ENCODE measurements at places on chromosomes 6 and 20.

DNA sequence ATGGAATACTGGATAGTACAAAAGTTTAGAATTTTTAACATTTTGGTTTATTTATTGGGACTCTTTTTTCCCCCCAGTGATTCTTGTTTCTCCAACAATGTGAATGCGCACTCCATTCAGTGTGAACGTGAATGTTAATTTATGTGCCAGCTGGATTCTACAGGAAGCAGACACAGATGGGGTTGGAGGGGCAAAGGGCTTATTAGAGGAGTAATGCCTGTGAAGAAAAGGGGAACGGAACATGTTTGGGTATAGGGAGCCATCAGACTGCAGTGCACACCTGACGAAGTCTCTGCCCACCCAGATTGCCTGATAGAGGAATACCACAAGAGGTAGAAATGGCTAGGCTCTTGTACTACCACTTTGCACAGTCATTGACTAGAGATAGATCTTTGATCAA lies 48.2 kb downstream of the PTPRA start:
- DNase-seq = no peak

DNA sequence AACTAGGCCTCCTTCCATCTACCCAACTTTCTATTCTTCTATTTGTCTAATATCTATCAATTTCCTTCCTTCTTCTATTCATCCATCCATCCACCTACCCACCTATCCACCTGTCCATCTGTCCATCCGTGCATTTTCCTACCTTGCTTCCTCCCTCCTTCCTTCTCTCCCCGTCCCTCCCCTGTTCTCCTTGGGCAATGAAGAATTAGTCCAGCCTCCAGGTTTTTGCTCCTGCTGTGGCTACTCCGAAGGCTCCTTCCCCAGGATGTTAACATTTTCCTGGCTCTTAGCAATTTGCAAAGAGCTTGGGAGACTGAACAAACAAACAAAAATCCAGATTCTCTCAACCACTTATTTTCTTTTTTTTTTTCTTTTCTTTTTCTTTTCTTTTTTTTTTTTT lies 81.6 kb downstream of the KCNB1 start:
- DNase-seq = no peak

GRCh38 chr6:1958257-1958656 lies 287.1 kb downstream of the GMDS start:
- no peak for DNase-seq

DNA sequence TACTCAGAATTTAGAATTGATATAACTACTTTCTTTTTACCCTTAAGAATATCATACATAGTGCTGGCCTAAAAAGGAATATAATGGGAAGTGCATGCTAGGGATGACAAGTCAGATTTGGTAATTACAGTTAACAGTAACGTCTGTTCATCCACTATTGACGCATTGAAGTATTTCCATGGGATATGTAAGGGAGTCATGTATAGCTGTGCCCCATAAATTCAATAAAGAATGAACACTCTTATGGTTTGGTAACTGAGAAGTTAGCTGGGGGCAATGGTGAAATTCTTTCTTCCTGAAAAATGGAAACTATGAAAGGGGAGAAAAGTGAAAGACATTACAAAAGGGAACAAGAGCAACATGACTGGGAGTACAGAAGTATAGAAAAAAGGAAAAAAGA lies 2.6 kb upstream of the COL19A1 start:
- DNase-seq = no peak

- no peak for DNase-seq
Measured at GRCh38 chr6:32941214-32941768, 463 bp upstream of the HLA-DMB start.

GRCh38 chr6:157079771-157080170 lies 243.5 kb downstream of the TMEM242 start:
- DNase-seq = no peak

- DNase-seq = no peak
Measured at GRCh38 chr6:118285791-118286190, 262.3 kb upstream of the PLN start.

- DNase-seq = no peak
Measured at GRCh38 chr6:168372889-168373288, 53.3 kb upstream of the DACT2 start.

DNA sequence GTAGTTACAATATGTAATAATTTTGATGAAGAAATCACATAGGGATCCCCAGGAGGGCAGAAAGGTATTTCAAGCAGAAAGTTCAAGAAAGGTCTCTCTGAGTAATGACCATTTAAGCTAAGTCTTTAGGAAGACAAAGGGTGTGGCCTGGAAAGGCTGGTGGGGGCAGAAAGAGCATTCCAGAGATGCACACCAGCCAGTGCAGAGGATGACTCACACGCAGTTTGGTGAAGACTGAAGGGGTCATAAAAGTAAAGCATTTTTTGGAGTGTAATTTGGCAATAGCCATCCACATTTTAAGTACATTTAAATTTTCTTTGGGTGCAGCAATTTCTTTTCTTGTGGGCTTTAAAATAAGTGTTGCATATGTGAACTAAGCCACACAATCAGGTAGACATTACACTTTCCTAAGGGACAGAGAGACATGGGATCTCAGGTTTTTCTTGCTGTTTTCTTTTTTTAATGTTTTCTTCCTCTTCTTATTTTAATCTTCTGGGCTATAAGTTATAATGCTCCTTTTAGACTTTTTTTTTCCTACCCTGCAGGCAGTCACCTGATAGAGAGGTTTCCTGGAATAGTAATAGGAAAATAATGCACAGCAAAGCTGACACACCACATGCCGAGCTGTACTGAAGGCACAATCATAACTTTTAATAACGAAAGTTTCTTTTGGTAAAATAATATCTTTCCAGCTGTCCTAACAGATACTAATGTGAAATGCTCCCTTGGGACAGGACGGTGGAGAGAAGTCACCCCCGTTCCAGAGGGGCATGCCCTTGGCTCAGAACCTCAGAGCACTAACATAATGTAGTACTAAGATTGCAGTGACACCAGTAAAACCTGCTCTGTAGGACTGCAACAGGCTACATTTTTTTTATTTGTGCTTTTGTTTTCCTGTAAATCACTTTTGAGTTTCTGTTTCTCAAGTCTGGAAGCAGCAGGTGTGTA lies 49.6 kb upstream of the PTPRK start:
- no peak for DNase-seq

DNA sequence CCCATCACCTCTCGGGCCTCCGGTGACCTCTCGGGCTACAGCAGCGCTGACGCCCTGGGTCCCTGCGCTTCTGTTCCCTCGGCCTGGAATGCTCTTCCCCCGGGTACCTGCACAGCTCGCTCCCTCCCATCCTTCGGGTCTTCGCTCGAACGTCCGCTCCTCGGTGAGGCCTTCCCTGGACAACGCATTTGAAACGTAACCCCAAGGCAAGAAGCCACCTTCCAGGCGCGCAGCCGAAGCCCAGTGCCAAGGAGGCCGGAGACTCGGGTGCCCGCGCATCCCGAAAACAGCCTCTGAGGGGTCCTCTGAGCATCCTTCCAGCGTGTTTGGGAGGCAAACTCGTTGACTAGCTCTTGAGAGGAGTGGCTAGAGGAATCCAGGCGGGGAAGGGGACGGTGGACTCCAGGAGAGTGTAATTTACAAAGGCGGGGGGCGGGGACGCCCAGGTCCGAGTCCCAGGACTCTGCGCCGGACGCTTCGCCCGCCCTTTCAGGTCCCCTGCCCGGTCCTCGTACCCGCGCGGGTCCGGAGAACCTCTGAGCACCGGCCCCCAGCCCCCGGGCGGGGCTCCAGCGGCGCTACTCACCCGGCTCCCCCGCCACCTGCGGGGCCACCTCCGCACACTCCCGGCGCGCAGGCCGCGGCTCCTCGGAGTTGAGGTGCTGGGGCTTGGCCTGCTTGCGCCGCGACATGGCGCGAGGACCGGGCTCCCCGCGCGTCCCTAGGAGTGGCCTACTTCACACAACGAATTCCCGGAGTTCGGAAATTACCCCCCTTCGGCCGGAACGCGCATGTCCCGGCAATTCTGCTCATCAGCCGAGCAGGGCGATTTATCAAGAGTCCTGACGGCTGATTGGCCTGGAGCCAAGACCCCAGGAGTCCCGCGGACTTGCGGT lies 86.8 kb downstream of the ZFP64 start:
- DNase-seq = peak; percentile 27

- no peak for DNase-seq
Measured at GRCh38 chr6:1810880-1811279, 201.2 kb downstream of the FOXC1 start.

DNA sequence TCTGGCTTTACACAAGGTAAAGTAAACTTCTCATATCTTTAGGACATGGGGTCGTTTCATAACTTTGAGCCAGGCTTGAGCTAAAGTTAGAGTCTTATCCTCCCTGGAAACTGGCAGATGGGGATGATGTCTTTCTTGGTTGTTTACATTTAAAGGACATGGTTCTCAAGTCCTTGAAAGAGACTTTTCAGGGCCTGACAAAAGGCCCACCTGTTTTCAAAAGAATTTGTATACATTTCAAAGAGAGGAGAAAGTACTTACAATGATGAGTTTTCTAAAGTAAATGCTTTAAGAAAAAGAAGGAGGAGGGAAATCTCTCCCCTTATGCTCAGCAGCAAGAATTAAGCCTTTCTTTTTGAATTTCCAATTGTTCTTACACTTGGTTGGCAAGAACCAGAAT lies 45.7 kb upstream of the TINAG start:
- DNase-seq = no peak

DNA sequence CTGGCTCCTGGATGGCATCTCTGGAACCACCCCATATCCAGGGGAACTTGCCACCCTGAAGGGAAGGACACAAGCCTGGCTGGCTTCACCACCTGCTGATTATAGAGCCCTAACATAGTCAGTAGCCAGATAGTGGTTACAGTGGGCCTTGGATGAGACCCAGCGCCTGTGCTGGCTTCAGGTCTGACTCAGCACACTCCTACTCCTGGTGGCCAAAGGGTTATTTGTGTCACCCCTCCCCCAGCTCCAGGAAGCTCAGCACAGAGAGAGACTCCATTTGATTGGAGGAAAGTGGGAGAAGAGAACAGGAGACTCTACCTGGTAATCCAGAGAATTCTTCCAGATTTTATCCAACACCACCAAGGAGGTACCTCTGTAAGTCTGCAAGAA lies 12.8 kb downstream of the SNX14 start:
- DNase-seq = no peak

- DNase-seq = no peak
Measured at GRCh38 chr6:105795366-105795765, 290.8 kb upstream of the PRDM1 start.

Data from GM12892 (cell line).